Stimulated activated CD4-positive, alpha-beta T cell treated with anti-CD3 and anti-CD28 coated beads, Interleukin-2, amount 100 ng/mL, for 48 hours (primary cell): ENCODE measurements at places on chromosomes 1 and 21.

DNA sequence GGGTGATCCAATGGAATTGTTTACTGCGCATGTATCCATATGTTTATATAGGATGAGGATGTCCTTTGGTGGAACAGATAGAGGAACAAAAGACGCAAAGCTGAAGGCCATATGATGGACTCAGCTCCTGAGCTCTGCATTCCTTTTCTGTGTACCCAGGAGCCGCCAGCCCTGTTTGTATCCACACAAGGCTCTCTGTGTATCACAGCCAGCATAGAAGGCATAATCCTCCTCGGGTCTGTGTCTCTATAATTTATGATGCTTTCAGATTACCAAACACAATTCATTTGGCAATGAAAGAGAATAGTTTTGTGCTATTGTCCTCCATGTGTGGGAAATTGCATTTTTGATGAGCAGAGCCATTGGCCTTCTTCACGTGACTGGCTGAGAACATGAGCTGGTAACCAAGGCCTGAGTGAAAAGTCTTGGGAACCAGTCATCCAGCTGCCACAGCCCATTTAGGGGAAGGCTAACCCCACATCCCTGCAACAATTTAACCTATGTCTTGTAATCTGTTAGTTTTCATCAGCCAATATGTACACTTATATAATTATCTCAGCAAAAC lies 119.2 kb downstream of the PBX1 start:
- DNase-seq: no peak

DNA sequence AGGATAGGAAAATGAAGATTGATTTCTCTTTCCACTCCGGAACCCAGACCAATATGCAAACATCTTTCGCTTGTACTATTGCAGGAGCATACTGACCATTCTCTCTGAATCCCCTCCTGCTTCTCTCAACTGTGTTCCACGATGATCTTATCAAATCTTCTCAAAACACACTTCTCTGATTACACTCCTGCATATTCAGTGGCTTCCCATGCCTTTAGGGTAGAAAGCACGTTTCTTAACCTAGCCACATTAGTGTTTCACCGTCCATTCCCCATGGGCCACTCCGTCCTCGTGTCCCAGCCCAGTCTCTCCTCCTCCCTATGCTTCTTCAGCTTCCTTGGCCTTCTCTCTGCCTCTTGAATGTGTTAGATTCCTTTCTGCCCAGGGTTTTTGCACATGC lies 198.5 kb downstream of the ZP4 start:
- DNase-seq: no peak

- DNase-seq: no peak
These were observed 16.7 kb upstream of the PDE9A start for GRCh38 chr21:42636520-42637266.

DNA sequence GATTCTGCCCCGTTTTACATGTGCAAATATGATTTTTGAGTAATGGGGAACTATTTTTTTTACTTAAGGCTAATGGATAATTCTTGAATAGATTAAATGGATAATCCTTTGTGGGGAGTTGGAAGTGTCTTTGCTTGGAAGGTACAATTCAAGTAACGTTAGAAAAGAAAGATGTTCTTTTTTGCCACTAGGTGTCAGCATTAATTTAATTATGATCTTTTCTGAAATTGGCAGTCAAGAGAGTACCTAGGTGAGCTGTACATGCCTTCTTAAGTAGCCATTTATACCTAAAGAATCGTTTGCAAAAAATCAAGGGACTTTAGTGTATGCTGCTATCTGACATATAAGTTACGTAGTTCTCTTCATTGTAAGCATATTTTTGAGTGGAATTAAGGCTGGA lies 2.2 kb downstream of the FBXO28 start:
- DNase-seq: no peak

DNA sequence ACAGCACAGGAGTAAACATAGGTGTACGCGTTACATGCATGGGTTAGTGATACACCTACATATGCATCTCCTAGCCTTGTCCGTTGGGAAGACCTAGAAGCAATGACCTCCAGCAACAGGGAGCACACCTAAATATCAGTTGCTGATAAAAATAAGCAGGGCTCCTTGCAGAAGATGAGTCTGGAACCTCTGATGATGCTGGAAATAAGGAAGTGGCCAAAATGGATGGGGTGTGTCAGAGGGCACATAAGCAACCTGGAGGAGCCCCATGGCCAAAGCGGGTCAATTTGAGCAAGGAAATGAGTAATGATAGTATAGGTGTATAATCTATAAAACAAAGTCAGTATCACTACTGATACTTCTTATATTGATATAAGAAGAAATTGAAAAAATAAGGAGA lies 13.7 kb downstream of the ADARB1 start:
- no peak for DNase-seq

DNA sequence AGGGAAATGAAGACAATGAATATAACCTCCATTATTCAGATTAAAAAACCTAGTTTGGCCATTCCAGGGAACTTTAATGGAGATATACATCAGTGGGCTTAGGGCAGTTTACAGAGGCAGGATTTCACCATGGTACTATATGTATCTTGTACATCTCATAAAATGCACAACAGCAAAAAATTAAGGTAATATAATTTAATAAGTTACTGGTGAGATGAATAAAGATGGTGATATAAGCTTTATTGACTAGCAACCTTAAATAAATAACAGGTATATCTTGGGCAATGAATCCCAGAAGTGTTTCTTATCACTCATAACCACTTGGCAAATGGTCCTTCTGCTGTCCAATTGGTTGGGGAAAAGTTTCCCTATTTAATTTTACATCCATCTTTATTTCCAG lies 29.0 kb downstream of the XCL1 start:
- no peak for DNase-seq

DNA sequence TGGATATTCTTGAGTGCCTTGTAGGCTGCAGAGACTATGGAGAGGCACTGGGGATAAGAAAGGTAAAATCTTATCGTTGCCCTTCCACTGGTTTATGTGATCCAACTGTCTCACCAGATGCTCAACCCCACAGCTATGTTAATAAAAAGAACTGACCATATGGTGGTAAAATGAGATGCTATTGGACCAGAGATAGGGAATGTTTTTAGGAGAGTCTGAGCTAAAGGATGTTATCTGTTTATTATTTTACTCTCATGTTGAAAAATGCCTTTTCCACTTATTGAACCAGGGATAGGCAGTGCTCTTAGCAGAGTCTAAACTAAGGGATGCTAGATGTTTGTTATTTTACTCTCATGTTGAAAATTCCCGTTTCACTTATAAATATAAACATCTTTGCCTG lies 172.8 kb upstream of the GREM2 start:
- DNase-seq: no peak
